ENCODE measurements at places on chromosomes 5 and 9.

DNA sequence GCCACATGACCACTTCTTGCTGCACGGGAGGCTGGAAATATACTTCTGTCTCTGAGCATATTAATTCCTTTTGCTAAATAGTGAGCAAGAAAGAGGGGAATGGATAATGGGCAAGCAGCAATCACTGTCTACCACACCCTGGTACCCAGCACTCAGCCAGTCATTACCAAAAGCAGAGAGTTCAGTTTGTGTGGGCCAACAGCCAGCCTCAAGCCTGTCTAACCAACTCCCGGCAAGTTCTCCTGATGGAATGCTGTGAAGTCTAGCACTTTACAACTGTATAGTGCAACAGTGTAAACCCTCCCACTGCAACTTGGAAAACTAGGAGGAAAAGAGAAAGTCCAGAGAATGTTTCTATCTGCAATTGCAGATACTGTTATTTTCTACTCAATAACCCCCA, 47.8 kb downstream of the PLK2 start:
- DNase-seq, result no peak

GRCh38 chr5:162484095-162484494, 416.5 kb downstream of the GABRG2 start:
- no peak for DNase-seq

GRCh38 chr5:143341807-143342570, 61.5 kb downstream of the NR3C1 start:
- no peak for DNase-seq

DNA sequence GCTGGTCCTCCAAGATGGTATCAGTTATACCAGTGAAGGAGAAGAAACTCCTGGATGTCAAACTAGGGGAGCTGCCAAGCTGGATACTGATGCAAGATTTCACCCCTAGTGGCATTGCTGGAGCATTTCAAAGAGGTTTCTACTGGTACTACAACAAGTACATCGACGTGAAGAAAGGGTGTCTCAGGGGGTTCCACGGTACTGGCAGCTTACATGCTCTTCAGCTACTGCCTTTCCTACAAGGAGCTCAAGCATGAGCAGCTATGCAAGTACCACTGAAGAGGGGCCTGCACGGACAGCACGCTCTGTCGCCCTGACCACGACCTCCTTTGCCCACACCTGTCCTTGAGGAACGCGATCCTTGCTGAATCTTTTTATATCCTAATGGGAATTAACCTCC, 19.5 kb downstream of the ACTL7B start:
- no peak for DNase-seq

GRCh38 chr5:65808818-65809217, 86.8 kb downstream of the NLN start:
- no peak for DNase-seq

DNA sequence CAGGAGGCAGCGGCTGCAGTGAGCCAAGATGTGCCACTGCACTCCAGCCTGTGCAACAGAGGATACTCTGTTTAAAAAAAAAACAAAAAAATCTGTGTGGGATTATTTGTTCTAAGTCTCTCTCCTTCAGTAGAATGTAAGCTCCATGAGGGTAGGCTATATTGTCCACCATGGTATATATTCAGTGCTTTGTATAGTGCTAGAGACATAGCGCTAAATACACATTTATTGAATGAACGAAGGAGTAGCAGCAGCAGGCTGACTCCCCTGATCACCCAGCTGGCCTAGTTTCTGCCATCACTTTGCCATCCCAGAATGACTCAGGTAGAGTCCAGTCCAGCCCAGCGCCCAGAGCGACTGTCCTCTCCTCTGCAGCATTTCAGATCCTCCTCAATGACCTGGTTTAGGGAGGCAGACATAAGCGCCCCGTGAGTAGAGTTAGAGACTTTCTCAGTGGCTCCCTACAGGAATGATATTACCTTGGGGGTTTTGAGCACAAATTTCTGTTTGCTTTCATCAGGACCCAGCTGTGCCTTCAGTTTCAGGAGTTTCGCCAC, 716 bp downstream of the HARS1 start:
- DNase-seq, result no peak

GRCh38 chr5:180860273-180860886, 696 bp downstream of the ZFP62 start:
- no peak for DNase-seq

GRCh38 chr5:154273963-154274827, 83.7 kb downstream of the GALNT10 start:
- no peak for DNase-seq

DNA sequence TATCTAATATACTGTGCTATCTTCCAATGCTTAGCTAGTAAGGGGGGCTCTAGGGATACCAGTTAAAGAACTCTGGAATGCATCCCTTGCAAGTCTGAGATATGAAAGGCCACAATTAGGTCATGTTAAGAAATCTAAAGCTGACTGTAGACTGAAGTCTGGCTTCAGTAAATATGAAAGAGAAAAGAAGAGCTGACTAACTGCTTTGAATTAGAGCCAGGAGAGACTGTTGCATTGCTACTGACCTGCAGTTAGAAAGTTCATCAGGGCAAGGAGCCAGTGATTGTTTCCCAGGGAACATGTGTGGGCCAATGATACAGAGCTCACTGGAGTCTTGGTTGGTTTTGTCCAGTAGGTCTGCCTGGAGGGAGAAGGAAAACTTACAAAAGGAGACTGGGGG, 472.1 kb upstream of the TNC start:
- DNase-seq, result no peak

DNA sequence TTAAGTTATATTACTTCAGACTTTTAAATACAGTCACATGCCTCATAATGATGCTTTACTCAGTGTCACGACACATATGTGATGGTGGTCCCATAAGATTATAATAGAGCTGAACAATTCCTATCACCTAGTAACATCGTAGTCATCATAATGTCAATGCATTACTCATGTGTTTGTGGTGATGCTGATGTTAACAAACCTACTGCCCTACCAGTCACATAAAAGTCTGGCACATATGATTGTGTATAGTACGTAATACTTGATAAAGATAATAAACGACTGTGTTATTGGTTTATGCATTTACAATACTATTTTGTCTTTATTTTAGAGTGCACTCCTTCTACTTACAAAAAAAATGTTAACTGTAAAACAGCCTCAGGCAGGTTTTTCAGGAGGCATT, 103.7 kb downstream of the PAM start:
- DNase-seq, result no peak

GRCh38 chr9:9061627-9062026, 1262.0 kb upstream of the DMAC1 start:
- no peak for DNase-seq

- peak; percentile 3 for DNase-seq
Observed at GRCh38 chr9:136023410-136024225, 62.4 kb upstream of the UBAC1 start.

GRCh38 chr9:83043597-83043996, 19.3 kb downstream of the RASEF start:
- no peak for DNase-seq

DNA sequence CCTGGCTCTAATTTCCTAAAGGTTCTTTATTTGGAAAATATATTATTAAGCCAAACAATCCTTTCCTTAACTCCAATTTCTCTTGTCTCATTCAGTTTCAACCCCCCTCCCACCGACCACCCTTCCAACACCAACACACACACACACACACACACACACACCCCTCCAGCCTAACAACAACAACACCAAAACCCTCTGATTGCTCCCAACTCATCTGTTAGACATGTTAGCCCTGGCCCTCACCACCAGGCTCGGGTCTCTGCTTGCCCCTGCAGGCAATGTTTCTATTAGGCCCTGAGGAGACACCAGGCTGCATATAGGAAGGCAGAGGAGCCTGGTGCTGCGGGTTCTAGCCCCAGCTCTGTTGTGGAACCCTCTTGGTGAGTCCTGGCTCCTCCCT, 18.4 kb upstream of the TRAF1 start:
- DNase-seq, result no peak

DNA sequence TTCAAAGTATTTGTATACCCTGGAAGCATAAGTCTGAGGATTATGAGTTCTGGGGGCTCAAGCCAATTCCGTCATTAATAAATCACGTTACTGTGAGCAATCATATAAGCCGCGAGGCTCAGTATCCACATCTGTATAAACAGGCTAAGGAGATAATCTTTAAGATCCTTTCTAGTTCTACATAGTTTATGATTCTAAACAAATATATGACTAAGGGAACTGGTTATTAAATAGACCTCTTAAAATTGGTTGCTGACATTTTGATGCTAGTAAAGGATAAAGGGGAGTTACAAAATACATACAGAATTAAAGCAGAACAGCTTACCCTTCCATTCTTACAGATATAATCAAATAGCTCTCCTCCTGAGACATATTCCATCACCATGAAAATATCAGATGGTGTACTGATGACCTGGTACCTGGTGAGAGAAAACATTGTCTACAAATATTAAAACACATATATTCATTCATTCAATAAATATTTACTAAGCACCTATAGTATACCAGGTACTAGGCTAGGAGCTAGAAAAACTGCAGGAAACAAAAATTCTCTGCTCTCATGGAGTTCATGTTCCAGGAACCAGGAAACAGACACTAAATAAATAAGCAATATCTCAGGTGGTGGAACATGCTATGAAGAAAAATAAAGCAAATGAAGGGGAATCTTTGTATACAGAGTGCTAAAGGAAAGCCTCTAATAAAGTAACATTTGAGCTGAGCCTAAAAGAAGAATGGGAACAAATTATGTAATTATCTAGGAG, 19.5 kb upstream of the TTC33 start:
- no peak for DNase-seq

- DNase-seq, result no peak
Observed at GRCh38 chr5:16392718-16393117, 72.9 kb downstream of the ZNF622 start.
